ENCODE measurements at places on chromosomes 5 and 9.

GRCh38 chr5:140608722-140609121 lies 24.3 kb downstream of the CD14 start:
- DNase-seq: no peak

- DNase-seq: no peak
Measured at GRCh38 chr5:130135506-130135905, 231.2 kb downstream of the CHSY3 start.

DNA sequence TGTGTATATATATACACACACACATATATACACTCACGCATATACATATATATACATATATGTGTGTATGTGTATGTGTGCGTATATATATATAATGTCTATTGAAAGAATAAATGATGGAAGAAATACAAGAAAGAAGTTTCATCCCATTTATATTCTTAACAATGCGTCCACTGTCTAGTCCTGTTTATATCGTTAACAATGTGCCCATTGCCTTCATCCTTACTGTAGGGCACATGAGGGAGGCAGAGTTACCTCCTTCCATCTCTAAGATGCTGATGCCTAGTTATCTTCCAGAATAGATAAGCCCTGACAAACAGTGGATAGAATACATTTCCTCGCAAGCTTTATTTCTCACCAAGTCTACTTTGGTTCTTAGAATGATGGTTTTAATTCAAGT lies 389.8 kb upstream of the SEMA6A start:
- no peak for DNase-seq

- DNase-seq: no peak
Measured at GRCh38 chr5:50969151-50970031, 303.0 kb downstream of the PARP8 start.

GRCh38 chr9:135790850-135791249 lies 88.9 kb downstream of the KCNT1 start:
- no peak for DNase-seq

DNA sequence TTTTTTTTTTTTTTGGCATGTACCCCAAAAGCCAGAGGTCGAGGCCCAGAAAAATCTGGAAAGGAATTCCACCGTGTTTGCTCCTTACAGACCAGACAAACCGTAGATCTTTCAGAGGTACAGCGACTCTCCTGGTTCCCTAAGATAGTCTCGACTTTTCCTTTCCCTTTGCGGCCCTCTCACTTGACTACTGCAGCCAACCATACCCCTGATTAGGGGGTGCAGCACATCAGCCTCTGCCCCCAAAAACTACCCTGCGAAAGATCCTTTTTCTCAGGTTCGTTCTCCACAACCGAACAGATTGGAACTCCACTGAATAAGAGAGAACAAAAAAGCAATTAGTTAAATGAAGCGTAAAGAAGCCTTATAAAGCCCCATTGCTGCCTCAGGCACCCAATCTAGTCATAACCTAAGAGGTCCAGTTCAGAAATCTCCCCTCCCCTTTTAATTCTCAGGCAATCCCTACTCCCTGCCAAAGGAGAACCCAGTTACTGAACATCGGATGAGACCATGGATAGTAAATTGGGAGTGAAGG lies 379 bp upstream of the TICAM2 start:
- DNase-seq: no peak

GRCh38 chr5:104299998-104300706 lies 737.6 kb upstream of the NUDT12 start:
- no peak for DNase-seq

DNA sequence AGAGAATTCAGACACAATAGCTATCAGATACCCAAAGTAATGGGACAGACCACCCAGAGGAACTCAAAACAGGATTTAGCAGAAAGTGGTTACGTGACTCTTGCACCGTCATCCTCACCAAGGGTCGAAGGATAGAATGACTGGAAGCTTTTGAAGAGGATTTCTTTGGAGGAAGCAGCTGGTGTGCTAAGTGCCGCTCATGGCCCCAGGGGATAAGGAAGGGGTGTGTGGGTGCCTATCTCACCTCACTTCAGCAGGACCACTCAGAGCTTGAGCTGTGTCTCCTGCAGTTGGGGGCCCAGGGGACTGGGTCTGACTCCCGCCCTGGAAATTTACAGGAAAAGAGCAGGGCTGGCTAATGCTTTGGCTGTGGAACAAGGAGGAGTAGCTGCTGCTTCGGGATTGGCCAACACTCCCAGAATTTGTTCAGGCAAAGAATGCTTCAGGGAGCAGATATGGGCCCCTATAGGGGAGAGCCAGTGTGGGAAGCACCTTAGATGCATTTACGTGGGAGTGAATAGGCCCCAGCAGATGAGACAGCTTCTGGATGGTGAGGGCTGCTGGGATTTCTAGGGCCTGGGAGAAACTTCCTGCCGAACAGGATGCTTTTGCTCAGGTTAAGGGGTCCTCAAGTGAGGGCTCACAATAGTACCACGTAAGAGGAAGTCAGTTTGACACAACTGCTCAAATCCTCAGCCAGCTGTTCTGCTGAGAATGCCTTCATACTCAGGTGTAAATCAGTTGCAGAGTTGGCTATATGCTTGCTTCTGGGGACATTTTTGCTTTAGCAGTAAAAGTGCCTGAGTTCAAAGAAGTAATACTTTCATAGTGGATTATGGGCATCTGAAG lies 29.1 kb upstream of the TOMM5 start:
- no peak for DNase-seq

- DNase-seq: no peak
Measured at GRCh38 chr9:21082671-21083070, 4.9 kb upstream of the IFNB1 start.

- DNase-seq: no peak
Measured at GRCh38 chr5:61342071-61342501, 10.0 kb downstream of the ZSWIM6 start.

- DNase-seq: no peak
Measured at GRCh38 chr5:31701642-31702299, 62.8 kb downstream of the PDZD2 start.

GRCh38 chr5:76788362-76788761 lies 30.5 kb upstream of the F2RL1 start:
- no peak for DNase-seq

- DNase-seq: no peak
Measured at GRCh38 chr5:177405805-177406204, 3.6 kb downstream of the F12 start.

Data from GM12892 (cell line).